Gastrocnemius medialis (tissue), 4 donors: ENCODE measurements at places on chromosomes 7 and 10.

GRCh38 chr10:31000867-31001266 is 30.8 kb downstream of the ZNF438 start:
- DNase-seq = no peak

DNA sequence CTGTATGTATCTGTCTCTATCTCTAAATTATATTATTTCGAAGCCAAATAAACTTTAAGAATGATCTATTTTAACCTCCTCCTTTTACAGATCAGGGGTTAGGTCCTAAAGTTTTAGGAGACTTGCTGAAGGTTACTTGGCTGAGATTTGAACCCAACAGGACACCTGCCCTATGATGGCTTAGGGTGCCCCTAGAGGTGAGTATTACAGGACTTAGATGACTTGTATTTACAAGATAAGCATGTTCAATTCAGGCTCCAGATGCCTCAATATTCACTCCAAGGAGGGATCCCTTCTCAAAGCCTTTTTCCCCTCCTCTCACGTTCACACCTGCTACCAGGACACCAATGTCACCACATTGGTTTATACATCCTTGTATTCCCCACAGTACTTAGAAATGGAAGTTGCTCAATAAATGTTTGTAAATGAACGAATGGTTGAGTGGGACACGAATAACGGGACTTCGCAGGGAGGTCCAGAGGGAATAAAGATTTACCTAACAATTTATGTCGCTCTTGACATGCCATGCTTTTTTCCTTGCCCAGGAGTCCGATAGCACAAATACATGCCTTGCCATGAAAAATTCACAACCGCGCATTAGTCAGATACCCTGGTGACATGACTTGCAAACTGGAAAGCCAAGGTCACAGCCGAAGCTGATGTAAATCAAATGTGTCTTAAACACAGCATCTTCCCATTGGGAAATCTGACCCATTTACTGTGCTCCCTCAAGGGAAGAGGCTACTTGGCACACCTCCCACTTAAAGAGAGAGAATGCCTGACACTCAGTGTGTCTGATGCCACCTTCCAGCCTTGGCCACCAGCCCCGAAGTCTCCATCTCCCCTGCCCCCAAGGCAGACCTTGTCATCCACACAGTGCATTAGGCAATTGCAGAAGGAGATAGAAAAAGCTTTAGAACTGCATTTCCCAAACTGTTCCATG is 872.2 kb upstream of the AUTS2 start:
- DNase-seq = no peak

DNA sequence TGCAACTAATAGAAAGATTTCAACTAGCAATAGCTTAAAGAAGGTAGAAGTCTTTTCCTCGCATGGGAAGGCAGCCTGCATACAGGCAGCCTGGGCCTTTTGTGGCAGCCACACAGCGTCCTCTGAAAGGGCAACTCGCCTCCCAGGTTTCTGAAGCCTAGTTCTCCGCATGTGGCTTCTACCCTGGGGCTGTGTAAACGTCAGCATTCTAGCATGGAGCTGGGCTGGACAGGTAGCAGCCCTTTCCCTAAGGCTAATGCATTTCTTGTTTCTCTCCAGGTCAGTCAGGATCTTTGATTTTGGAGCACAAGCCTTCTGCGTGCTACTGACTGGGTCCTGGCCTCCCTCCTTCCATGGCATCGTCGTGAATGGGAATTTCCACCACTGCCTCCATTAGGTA is 23.8 kb upstream of the SEC61G start:
- DNase-seq = no peak

- no peak for DNase-seq
Measured at GRCh38 chr7:141094336-141095070, 20.6 kb downstream of the TMEM178B start.

GRCh38 chr7:156842740-156843140 is 50.2 kb downstream of the LMBR1 start:
- DNase-seq = no peak

- DNase-seq = no peak
Measured at GRCh38 chr10:3407208-3407607, 234.6 kb upstream of the PITRM1 start.

DNA sequence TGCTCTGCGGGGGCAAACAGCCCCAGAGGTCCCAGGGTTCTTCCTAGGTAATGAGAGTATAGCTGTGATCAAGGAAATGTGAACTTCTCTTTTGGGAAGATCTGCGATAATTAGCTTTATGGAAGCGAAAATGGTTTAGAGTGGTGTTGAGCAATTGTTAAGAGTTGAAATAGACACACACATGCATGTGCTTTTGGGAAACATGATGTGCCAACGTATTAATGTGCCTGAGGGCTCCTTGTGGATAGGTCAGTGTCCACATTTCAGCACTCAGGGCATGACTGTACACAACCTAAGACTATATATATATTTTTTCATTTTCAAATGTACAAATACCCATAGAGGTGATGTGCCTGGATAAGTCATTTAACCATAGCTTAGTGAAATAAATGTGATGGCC is 67.0 kb downstream of the GSDME start:
- DNase-seq = no peak

DNA sequence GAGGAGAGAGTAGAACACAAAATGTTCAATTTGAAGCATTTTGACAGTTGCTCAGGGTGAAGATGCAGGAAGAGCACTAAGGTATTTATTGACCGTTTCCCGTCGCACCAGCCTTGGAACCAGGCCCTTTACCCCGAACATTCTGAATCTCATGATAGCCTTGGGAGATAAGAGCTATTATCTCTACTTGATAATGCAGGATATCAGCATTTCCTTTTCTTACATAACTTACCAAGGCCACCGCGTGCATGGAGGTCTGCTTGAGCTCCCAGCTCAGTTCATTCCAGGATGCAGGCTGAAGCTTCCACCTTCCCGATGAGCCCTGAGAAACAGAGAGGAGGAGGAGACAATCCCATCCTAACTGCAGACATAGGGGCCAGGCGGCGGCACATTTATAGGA is 324.2 kb upstream of the COBL start:
- DNase-seq = no peak

GRCh38 chr7:107977048-107977447 is 25.9 kb downstream of the LAMB1 start:
- no peak for DNase-seq

GRCh38 chr7:116249969-116250553 is 39.7 kb downstream of the TES start:
- no peak for DNase-seq

DNA sequence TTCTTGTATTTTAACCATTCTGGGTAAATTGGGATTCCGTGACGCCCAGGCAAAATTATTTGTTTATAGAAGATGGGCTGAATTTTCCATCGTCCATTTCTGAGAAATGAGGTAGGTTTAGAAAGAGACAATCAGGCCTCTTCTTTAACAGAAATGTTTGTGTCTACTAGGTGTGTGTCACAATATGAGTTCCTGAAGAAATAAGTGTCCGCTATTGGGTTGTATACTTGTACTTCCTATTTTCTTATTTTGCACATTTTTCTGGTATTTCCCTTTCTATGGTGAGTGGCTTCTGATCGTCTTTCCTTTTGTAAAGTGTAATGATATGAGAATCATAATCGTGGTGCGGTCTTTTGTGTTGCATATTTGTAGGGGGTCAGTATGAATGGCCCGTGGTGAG is 83.9 kb downstream of the TCF7L2 start:
- DNase-seq = no peak

DNA sequence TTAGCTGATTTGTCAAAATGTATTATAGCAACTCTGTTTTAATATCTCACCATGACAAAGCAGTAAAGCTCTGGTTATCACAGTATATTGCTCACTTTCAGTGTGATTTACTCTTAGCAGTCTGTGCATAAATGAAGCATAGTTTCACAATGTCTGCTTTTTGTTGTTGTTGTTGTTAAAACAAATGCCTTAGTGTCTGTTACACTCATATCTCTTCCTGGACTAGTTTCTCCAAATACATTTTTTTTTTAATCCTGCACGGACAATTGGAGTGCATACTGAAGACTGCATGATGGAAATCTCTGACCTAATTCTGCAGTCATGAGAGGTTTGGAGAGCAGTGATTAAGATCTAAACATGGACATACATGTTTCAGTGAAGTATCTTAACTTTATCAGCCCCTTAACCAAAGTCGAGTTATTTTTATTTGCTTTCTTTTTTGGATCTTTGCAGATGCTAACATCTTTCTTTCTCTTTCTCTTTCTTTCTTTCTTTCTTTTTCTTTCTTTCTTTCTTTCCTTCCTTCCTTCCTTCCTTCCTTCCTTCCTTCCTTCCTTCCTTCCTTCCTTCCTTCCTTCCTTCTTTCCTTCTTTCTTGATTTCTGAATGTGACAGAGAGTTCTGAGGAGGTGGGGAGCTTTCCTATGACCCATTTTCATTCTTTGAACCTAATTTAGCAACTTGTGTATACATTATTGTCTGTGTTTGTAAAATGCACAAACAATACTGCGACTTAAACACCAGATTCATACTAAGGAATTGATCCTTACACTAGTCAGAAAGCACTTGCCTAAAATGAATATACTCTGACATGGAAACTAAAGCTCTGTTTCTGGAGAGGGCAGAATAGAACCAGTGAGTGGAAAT is 161.5 kb upstream of the AGR3 start:
- DNase-seq = no peak

GRCh38 chr10:112558476-112559142 is 111.6 kb downstream of the VTI1A start:
- no peak for DNase-seq

- DNase-seq = no peak
Measured at GRCh38 chr10:93006435-93007039, 54.1 kb upstream of the CYP26C1 start.

GRCh38 chr7:146090023-146090645 is 26.5 kb upstream of the CNTNAP2 start:
- no peak for DNase-seq

- DNase-seq = peak; percentile 96
Measured at GRCh38 chr7:56079450-56080185, 13.1 kb downstream of the PHKG1 start.

DNA sequence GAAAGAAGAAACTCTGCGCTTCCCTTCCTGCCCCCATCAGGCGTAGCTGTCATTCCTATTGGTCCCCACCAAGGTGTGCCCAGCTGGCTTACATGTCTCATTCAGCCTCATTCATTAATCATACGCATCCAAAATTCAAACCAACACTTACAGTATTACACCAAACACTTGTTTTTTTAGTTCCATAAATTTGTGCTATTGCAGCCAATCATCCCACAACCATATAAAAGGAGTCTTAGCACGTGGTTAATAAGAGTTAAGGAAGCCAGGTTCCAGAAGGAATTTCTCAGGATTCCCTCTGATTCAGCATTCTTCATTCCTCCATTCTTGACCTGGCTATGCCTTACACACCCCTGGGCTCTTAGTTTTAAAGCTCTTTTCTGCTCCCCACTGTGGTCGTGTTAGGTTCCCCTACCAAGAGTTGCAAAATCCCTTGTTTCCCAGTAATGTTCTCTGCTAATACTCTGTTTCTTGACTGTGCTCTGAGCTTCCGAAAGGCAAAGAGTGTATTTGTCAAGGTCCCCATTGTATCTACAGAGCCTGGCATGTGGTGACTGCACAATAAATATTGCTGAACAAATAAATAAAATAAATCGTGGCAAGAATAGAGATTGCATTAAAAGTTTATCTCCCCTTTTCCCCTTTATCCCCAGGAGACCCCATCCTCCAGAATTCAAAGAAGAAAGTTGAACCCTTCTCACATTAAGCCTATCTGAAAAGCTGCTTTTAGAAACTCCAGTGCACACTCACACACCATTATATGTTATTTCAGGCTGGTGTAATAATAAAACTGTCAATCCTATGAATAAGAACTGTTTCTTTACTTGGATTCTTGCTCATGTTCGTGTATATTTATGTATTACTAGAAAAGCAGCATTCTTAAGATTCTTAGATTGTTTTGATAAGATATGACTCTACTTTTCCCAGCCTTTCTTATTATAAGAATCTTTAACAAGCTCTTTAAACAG is 514.4 kb downstream of the INHBA start:
- no peak for DNase-seq

- no peak for DNase-seq
Measured at GRCh38 chr7:92747041-92747835, 89.1 kb downstream of the CDK6 start.

DNA sequence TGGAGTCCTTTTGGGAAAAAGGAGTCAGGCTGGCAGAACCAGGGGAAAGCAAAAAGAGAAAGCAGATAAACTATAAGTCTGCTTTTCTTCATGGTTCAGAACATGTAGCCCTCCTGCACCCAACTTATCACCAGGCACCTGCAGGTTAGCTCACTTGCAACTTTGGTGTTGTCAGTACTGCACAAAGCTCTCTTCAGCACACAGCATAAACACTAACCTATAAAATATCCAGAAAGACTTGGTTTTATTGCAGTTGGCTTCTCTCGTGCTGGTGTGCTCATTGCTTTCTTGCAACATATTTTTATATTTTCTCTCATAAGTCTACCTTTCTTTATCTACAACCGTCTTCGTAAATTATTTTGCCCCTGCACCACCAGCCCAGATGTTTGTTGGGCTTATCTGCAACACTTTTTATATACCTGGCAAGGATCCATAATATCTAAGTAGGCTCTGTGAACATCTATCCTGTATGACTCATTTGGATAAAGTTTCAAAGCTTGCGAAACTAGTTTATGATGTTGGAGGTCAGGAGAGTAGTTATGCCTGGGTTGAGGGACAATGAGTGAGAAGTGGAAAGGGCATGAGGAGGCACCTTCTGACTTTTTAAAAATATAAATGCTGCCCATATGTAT is 164.6 kb downstream of the ANKRD30A start:
- DNase-seq = no peak

DNA sequence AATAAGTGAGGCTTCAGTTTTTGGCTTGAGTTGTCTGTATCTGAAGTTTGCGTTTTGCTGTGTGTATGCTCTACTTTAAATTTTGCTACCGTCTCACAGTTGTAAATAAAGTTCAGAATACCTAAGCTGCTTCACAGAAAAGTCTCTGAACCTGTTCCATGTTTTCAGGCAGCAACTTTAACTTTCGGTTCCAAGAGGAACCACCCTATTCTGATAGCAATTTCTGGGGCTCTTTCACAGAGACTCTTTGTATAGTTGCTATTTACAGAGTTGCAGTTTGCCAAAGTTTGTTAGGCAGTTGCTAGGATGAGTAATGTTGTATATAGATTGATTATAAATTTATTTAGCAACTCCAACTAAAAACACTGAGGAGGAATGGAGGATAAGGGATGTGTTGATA is 5.7 kb downstream of the FAM221A start:
- DNase-seq = no peak

DNA sequence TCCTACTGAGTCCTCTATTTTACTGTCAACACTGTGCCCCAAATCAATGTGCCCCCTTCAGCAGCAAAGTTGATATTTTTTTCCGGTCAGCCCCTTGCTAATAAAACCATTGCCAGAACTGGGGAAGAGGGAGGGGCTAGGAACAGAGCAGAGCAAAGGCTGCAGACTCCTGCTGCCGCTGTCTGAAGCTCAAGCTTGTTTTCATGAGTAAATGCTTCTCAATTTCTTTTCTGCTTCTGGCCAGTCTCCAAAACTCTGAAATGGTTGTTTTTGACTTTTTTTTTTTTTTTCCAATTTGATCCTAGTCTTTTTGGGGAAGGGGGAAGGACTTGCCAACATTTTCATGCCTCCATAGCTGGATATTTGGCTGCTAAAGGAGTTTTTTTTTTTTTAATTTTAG is 26.7 kb upstream of the PROSER2 start:
- DNase-seq = no peak
